Left renal cortex interstitium (tissue), 4 donors: ENCODE measurements at places on chromosomes 7 and 10.

GRCh38 chr7:16356301-16356958 lies 64.9 kb downstream of the CRPPA start:
- DNase-seq = no peak

- DNase-seq = no peak
Observed at GRCh38 chr7:11587814-11588213, 244.2 kb downstream of the THSD7A start.

DNA sequence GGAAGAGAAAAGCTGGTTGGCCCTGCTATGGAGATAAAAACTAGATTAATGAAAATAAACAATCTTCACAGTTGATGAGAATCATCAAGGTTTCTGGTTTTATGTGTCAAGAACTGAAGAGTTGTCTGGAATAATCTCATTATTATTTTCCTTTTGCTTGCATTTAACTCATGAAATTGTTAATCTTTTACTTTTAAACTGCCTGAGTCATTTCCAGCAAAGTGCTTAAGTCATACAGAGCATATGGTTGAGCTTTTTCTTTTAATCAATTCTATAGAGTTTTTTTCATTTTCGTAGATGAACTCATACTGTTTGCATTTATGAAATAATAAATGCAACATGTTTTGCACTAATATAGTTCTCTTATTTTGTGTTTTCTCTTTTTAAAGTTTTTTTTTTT lies 747.9 kb downstream of the NXPH1 start:
- DNase-seq = no peak

DNA sequence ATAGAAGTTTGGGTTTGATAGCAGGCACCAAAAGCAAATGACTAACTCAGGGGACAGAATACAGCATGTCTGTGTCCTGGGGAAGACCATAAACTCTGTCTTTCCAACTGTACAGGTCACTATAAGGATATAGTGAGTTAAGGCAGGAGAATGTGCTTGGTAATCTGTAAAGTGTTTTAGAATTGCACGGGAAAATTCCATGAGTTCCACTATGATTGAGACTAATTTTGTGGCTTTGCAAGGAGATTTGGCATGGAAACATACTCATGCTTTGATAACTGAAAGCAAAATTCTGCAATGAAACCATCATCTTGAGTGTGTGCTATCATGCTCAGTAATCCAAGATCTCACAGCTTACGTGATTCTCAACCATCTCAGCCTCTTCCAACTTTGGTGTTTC lies 152.6 kb downstream of the PKD1L1 start:
- no peak for DNase-seq

- no peak for DNase-seq
Observed at GRCh38 chr7:93146472-93147141, 1.6 kb downstream of the SAMD9L start.

- DNase-seq = no peak
Observed at GRCh38 chr7:36658335-36659171, 65.7 kb downstream of the AOAH start.

DNA sequence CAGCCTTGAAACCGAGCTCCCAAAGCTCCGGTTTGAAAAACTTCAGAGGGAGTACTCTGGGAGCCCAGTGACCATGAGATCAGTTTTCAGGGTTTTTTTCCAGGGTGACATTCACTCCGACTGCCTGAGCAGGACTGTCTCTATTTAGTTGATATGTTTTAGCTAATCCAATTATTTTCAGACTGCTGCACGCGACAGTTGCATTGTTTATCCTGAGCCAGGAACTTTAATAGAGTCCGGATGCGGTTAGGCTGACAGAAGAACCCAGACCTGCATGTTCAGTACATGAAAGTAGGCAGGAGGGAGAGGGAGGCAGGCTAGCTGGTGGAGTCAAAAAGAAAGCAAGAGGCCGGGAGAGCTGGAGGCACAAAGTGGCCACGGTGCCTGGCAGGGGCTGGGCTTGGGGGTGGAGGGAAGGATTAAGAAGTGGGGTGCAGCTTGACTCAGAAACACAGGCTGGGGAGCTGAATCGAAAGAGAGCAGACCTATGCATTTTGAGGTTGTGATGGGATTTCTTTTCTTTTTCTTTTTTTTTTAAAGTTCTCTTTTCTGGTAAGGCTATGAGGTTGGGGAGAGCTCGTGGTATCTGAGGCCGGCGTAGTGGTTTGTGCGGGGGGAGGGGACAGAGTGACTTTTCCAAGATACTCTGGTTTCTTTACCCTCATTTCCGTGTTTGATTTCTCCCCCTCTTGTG lies 5.7 kb downstream of the GATA3 start:
- no peak for DNase-seq

GRCh38 chr10:63583397-63583796 lies 62.2 kb downstream of the REEP3 start:
- DNase-seq = no peak

- DNase-seq = no peak
Observed at GRCh38 chr10:79026341-79026761, 42.4 kb upstream of the ZMIZ1 start.

GRCh38 chr7:2934984-2935740 lies 91.1 kb upstream of the GNA12 start:
- no peak for DNase-seq
